ENCODE measurements at places on chromosomes 12 and 14. TPM values are rescaled to one million over a fixed set of nuclear protein-coding genes. Genes with fewer than 3 reads are reported as not detected.

DNA sequence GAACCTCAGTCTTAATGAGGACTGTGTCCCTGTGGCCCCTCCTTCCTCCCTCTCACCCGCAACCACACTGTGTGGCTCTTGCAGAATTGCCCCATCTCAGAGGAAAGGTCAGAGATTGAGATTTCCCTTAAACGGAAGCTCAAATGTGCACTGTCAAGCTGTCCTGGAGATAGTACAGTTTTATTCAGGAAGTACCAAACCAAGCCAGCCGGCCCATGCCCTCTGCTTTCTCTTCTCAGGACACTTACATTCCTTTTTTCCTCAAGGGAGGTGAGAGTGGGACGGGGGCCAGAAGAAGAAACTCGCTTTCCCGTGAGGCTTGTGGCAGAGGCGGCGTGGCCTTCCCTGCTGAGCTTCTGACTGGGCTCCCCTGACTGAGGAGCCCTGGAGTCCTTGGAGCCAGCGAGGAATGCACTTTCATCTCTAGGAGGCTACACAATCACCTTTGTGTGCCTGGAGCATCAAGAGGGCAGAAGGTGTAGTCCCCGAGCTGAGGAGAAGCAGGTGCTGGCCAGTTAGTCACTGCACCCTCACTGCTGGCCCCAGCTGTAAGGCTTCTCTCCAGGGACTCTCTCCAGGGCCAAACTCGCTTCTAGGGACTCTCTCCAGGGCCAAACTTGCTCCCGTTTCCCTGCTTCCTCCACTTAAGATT is 24.1 kb upstream of the ATP2A2 start:
- H3K27me3 ChIP-seq = no peaks in the 10 kb centered on the region
- no peaks in the 10 kb centered on the region for H3K36me3 ChIP-seq

- H3K36me3 ChIP-seq = no peaks in the 10 kb centered on the region
- no peak overlapping the region for H3K4me3 ChIP-seq
- peak overlapping the region; percentile 65 for H3K27ac ChIP-seq
- H3K27me3 ChIP-seq = no peaks in the 10 kb centered on the region
- no peak for DNase-seq
Observed at GRCh38 chr14:21192447-21192822, 36.6 kb upstream of the OR5AU1 start.

DNA sequence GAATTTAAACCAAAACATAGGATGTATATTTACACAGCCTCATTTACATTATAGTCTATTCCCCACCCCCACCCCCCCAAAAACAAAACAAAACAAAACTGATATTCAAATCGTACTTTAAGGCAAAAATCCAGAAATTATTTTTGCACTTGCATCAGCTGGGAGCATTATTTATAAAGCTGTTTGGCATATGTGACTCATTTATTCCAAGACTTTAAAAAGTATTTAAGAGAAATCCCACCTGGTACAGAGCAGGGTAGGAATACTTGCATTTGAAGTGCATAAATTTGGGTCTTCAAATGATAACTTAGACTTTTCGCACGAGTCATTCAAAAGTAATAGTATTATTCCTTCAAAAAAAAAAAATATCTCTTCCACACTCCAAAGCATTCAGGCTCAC is 1.1 kb downstream of the KLHL28 start:
- H3K4me1 ChIP-seq = peaks cover 19% of the 10 kb centered on the region
- H3K27me3 ChIP-seq = no peaks in the 10 kb centered on the region
- DNase-seq = no peak
- peak overlapping the region; percentile 94 for H3K4me3 ChIP-seq
- H3K27ac ChIP-seq = peak overlapping the region; percentile 99

- H3K4me3 ChIP-seq = no peak overlapping the region
- H3K4me1 ChIP-seq = no peaks in the 10 kb centered on the region
- H3K36me3 ChIP-seq = no peaks in the 10 kb centered on the region
- no peaks in the 10 kb centered on the region for H3K27me3 ChIP-seq
- no peak for DNase-seq
Observed at GRCh38 chr14:93044121-93044520, 71.6 kb downstream of the ITPK1 start.

GRCh38 chr14:72869407-72870329 is 24.2 kb downstream of the DPF3 start:
- H3K4me3 ChIP-seq = no peak overlapping the region
- no peaks in the 10 kb centered on the region for H3K27me3 ChIP-seq
- H3K36me3 ChIP-seq = no peaks in the 10 kb centered on the region
- H3K4me1 ChIP-seq = no peaks in the 10 kb centered on the region

GRCh38 chr14:103313704-103314103 is 20.3 kb upstream of the EIF5 start:
- no peak overlapping the region for H3K4me3 ChIP-seq
- DNase-seq = no peak
- no peak overlapping the region for H3K27ac ChIP-seq
- no peaks in the 10 kb centered on the region for H3K36me3 ChIP-seq
- H3K4me1 ChIP-seq = peaks cover 6% of the 10 kb centered on the region

RHEBL1 gene
- total RNA-seq = 3.2 TPM

GRCh38 chr14:99808515-99808914 is 15.3 kb downstream of the EML1 start:
- H3K27ac ChIP-seq = no peak overlapping the region
- no peak for DNase-seq
- H3K36me3 ChIP-seq = no peaks in the 10 kb centered on the region
- no peaks in the 10 kb centered on the region for H3K27me3 ChIP-seq
- H3K4me1 ChIP-seq = no peaks in the 10 kb centered on the region
- no peak overlapping the region for H3K4me3 ChIP-seq

DNA sequence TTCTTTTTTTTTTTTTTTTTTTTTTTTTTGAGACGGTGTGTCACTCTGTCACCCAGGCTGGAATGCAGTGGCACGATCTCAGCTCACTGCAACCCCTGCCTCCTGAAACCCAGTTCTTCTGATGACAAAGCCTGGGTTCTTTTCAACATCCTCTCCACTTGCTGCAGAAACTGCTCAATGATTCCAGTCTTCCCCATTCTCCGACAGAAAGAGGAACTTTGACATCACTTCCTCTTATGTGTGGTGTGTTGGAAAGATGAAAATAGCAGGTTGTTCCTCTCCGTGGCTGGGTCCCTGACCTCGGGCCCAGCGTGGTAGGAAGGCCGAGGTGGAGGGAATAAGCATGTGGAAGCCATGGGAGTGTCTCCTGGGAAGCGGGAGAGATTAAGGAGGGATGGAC is 198.4 kb downstream of the PHETA1 start:
- no peaks in the 10 kb centered on the region for H3K36me3 ChIP-seq
- H3K4me1 ChIP-seq = no peaks in the 10 kb centered on the region
- H3K27ac ChIP-seq = no peak overlapping the region
- no peaks in the 10 kb centered on the region for H3K27me3 ChIP-seq
- no peak for DNase-seq

DNA sequence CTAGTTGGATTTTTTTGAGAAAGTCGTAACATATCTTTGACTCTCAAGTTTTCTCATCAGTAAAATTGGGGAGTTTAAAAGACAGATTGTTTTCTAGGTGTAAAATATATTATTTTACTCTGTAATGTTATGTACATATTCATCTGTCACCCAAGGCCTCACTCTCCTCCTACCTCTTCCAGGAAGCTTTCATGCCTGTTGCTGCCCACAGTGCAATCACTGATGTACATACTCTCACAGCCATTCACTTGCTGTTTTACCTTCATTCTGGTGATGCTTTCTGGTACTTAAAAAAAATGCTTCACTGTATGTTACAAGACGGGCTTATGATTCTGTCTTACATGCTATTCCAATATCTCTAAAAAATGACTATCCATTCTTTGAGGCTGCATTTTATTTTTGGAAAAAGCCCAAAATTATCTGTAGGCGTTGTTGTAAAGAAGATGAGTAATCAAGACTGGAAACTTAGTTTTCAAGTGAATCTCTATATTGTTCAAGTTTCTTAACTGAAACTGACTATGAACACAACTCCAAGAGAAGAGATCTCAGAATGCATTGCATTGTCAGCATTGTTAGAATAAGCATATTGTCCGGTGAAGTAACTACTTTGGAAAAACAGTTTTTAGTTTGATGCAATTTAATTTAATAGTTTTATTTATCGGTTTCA is 82.5 kb downstream of the LMO3 start:
- no peaks in the 10 kb centered on the region for H3K4me1 ChIP-seq
- no peak for DNase-seq
- no peaks in the 10 kb centered on the region for H3K27me3 ChIP-seq
- H3K36me3 ChIP-seq = no peaks in the 10 kb centered on the region

DNA sequence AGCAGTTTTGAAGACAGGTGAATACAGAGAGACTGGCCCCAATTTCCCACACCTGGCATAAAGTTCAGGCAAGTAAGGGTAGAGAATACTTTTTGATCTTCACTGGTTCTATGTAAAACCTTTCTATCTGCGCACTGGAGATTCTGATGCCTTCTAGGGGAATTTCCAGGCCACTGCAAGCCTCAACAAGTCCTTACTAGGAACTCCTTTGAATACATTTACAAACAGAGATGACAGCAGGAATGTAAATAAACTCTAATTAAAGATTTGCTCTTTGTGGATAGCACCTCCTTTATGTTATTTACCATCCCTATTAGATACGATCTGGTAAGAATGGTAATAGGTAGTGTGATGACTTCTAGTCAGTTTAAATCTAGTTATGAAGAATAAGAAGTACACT is 69.2 kb downstream of the NTN4 start:
- no peak overlapping the region for H3K27ac ChIP-seq
- H3K4me1 ChIP-seq = no peaks in the 10 kb centered on the region
- H3K36me3 ChIP-seq = no peaks in the 10 kb centered on the region
- H3K4me3 ChIP-seq = no peak overlapping the region
- no peaks in the 10 kb centered on the region for H3K27me3 ChIP-seq
- DNase-seq = no peak

DNA sequence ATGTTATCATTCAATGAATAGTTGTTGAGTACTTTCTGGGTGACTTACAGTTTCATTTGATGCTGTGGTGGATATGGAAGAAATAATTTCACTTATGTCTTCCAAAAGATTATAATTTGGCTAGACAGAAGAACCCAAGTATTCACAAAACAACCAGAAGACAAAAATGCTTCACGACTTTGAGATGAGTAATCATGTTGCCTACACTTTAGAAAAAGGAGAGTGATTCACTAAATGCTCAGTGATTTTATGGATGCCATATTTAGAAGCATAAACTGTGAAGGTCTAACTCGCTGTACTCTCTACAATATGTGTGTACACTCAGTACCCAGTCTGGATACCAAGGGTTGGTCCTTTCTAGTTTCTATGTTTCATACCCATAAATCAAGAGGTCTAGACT is 101.3 kb upstream of the E2F7 start:
- no peaks in the 10 kb centered on the region for H3K36me3 ChIP-seq
- DNase-seq = no peak
- no peak overlapping the region for H3K27ac ChIP-seq
- H3K27me3 ChIP-seq = no peaks in the 10 kb centered on the region
- no peaks in the 10 kb centered on the region for H3K4me1 ChIP-seq

ULK1 gene
- 4.2 TPM for total RNA-seq

DNA sequence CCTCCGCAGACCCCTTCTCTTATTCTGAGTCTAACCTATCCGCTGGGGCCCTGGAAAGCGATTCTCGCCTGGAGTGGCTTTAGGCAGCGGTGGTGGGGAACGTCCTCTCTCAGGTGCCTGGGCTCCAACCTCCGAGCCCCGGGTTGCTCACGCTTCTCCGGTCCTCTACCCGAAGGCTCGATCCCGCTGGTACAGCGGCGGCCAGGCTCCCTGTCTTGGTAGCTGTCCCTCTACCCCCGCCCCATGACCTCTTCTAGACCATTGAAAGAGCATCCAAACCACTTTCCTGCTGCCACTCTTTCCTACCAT is 505 bp upstream of the HEBP1 start:
- peak overlapping the region; percentile 71 for H3K4me3 ChIP-seq
- H3K27me3 ChIP-seq = peaks cover 30% of the 10 kb centered on the region
- H3K27ac ChIP-seq = peak overlapping the region; percentile 89
- no peak for DNase-seq

RPS6KL1 gene
- 3.4 TPM for total RNA-seq

CFAP73 gene
- total RNA-seq = 0.28 TPM

GRCh38 chr12:131091976-131092691 is 138.4 kb downstream of the ADGRD1 start:
- peaks cover 19% of the 10 kb centered on the region for H3K4me1 ChIP-seq
- peaks cover 2% of the 10 kb centered on the region for H3K27me3 ChIP-seq
- no peak overlapping the region for H3K27ac ChIP-seq
- no peak overlapping the region for H3K4me3 ChIP-seq
- DNase-seq = no peak

DNA sequence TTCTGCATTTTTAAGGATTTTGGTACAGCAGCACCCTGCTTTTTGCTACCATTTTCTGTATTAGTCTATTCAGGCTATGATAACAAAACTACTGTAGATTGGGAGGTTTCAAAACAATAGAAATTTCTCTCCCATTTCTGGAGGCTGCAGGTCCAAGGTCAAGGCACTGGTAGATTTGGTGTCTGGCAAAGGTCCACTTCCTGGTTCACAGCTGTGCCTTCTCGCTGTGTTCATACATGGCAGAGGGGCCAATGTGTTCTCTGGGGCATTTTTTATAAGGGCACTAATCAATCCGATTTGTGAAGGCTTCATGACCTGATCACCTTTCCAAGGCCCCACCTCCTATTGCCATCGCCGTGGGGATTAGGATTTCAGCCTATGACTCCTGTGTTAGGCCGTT is 268.1 kb upstream of the RTL1 start:
- H3K27me3 ChIP-seq = no peaks in the 10 kb centered on the region
- H3K27ac ChIP-seq = no peak overlapping the region
- no peak for DNase-seq
- H3K36me3 ChIP-seq = no peaks in the 10 kb centered on the region
- H3K4me1 ChIP-seq = no peaks in the 10 kb centered on the region

DNA sequence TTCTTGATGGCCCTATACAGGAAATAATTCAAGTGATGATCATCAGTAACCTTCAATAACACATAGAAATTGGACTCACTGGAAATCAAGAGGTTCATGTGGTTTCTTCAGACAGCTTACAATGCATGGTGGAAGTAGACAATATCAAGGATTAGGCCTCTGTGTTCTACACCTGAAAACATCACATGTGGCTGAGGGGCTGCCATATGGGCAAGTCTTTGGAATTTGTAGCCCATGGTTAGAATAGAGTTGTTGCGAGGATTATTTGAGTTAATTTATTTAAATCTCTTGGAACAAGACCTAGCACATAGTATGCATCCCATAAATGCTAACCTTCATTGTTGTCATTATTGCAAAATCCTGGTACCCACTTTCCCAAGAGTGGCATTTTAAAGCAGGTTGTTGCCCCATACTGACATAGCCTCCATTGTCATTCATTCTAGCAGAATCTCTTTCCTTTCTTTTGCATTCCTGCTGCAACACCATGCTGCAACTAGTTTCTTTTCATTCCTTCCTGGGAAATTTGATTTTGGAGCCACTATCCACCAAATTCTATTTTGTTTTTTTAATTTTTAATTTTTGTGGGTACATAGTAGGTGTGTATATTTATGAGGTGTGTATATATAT is 352.7 kb upstream of the NAV3 start:
- no peak overlapping the region for H3K27ac ChIP-seq
- no peaks in the 10 kb centered on the region for H3K36me3 ChIP-seq
- H3K4me1 ChIP-seq = no peaks in the 10 kb centered on the region
- no peaks in the 10 kb centered on the region for H3K27me3 ChIP-seq

B4GALNT1 gene
- total RNA-seq = 0.57 TPM

GRCh38 chr14:90096566-90096965 is 34.8 kb downstream of the KCNK13 start:
- no peak for DNase-seq
- H3K4me3 ChIP-seq = no peak overlapping the region
- no peak overlapping the region for H3K27ac ChIP-seq
- no peaks in the 10 kb centered on the region for H3K4me1 ChIP-seq

All from thymus (tissue), 14 donors.